Renal cortical epithelial cell (primary cell): ENCODE measurements at places on chromosomes 5 and 9.

GRCh38 chr5:87020099-87020934 is 247.4 kb upstream of the RASA1 start:
- peak; percentile 30 for DNase-seq

DNA sequence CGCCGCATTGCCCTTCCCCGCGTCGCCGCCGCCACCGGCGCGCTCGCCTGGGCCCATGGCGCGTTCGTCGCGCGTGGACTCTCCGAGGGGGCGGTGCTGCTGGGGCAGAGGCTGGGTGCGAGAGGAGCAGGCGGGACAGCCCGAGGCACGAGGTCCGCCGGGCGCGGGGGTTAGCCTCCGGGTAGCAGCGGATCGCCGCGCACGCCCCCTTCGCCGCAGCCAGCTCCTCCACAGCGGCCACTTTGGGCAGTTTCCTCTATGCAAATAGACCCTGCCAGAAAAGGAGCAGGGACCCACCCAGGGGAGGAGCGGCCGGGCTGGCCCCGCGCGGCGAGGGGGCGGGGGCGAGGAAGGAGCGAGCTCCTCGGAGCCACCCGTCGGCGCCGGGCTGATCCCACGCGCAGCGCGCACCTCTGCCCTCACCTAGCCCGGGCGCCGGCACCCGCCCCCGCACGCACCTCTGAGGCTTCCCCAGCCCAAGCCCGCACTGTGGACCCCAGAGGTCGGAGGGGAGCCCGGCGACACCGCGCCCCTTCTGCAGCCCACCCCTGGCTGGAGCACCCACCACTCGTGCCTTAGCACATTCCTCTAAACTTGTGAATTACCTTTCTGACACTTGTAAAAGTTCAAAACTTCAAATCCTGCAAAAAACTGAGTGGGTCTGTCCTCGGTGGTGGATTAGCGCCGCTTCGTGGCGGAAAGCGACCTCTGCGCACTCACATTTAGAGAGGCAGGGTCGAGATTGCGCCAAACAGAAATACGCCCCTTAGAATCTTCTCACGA is at the start of gene COL23A1:
Gene COL23A1, minus strand, starts transcription at position 253 of the 783 bp plus-strand sequence.
- DNase-seq: peak; percentile 33

- DNase-seq: peak; percentile 69
Measured at GRCh38 chr5:67305913-67306710, 109.5 kb upstream of the CD180 start.

GRCh38 chr5:142906863-142907671 is 136.9 kb downstream of the ARHGAP26 start:
- no peak for DNase-seq

- no peak for DNase-seq
Measured at GRCh38 chr9:128259156-128259555, 16.7 kb downstream of the GOLGA2 start.

GRCh38 chr5:149228618-149229297 is 42.9 kb upstream of the AFAP1L1 start:
- DNase-seq: peak; percentile 74

- DNase-seq: peak; percentile 95
Measured at GRCh38 chr5:34959323-34959722, 30.0 kb downstream of the DNAJC21 start.

DNA sequence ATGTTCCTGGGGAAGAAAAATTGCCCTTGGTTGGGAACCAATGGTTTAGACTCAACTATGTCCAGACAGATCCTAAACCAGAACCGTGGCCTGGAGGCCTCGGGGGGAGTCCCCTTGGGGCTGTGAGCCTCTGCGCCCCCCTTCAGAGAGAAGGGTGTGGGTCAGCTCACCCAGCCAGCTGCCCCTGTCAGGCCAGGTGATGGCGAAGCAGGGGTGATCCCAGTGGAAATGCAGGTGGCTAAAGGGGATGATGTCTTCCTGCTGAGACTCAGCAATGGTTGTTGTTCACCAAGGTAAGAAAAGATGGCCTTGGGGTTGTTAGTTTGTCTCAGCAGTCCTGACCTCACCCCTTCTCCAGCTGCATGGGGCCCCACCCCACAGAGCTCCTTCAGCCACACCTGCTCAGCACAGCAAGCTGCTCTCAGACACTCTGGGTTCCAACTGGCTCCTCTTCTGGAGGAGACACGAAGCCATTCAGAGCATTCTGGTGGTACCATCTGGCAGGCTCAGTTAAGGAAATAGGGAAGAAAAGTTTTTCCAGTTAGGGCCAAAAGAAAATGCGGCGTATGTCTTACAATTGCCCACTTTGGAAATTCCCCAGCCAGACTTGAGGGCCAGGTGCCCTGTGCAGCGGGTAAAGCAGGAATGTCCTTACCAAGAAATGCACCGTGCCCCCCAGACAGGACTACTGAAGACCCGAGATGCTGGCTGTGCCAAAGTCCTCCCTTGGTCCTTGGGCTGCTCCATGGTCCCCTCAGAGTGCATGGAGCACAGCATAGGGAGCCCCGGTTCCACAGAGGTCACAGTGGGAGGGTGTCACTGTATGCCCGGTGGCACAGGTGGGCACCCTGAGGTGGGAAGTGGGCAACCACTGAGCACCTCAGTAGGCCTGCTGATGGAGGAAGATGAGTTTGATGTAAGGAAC is 90.2 kb downstream of the NSUN2 start:
- no peak for DNase-seq

DNA sequence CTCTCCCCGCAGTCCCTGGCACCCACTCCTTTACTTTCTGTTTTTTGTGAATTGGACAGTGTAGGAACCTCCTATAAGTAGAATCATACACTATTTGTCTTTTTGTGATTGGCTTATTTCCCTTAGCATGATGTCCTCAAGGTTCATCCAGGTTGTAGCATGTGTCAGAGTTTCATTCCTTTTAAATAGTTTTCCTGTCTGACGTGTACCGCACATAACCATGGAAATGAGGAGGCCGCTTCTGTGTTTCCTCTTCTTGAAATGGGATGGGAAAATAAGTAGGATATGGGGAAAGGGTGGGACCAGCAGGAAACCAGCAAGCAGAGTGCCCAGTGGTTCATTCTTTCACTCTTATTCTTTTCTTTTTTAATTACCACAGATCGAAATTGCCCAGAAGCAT is 72.6 kb upstream of the ENTREP1 start:
- DNase-seq: no peak

DNA sequence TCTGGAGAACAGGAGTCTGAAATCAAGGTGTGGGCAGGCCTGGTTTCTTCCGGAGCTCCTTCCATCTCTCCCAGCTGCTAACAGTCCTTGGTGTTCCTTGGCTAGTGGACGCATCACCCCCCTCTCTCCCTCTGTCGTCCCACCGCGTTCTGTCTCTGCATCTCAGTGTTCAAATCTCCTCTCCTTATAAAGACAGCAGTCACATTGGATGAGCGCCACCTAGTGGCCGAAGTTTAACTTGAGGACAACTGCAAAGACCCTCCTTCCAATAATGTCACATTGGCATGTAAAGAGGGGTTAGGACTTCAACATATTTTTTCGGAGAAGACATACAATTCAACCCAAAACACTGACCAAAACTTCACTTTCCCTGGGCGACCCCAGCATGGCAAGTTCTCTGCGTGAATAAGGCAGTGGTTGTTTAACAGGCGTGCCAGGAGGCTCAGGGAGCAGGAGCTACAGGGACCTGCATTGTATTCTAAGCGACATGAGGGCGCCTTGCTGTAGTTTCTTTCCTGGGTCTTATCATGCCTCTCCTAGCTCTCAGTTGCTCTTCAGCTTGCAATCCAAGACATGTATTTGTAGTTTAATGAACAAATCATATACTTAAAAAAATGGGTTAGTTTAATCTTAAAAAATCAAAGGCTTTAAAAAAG is 27.9 kb upstream of the BASP1 start:
- peak; percentile 65 for DNase-seq

DNA sequence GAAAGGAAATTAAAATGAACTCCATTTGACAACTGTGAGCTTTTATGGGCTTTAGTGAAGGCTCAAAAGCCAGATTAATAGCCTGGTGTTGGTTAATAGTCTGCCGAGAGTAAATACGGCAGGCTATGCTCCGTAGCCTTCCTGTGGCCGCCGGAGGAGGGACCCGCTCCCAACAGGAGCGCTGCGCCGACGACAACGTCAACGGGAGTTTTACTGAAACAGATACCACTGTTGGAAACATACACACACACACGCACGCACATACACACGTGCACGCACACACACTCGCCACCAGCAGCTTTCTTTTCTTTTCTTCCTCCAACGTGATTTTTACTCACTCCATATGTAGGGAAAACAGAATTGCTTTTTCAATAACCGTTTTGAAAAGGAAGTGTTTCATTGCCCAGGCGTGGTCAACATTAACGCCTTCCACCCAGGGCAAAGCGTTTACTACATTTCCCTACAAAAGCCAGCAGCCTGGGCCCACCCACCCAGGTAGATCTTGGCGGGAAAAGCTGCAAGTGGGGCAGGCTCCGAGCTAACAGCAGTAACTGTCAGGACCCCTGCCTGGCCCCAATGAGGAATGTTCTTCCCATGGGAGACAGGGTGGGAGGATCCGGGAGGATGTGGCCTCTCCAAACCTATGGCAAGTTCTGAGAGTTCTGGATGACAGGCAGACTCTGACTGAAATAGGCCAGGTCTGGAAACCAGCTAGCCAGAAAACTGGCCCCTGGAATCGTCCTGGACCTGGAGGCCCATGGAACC is 72.3 kb downstream of the PAX5 start:
- DNase-seq: peak; percentile 4

DNA sequence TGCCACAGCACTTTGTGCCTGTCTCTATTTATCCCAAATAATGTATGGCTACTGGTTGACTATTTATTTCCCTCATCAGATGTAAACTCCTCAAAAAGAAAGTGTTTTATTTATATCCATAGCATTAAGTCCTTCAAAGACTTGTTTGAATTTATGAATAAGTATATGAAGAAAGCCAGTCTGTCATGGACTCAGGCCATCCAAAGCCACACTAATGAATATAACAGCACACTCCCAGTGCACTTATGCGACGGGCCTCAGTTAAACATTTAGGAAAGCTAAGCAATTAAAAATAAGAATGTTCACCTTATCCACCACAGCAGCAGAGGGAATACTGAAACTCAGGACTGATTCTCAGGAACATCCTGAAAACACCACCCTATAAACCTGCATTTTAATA is 77.5 kb downstream of the DENND1A start:
- no peak for DNase-seq

DNA sequence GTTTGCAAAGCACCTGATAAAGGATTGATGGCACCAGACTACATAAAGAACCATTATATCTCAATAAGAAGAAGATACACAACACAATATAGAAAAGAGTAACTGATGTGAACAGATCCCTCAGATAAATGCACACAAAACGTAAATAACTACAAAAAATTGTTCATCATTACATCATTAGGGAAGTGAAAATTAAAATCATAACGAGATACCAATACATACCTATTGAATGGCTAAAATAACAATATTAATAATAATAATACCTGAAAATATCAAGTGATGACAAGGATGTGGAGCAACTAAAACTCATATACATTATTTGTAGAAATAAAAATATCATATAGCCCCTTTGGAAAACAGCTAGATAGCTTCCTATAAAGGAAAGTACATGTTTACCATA is 469.5 kb downstream of the DMRTA1 start:
- no peak for DNase-seq

GRCh38 chr5:6361101-6361500 is 17.2 kb downstream of the MED10 start:
- DNase-seq: no peak

DNA sequence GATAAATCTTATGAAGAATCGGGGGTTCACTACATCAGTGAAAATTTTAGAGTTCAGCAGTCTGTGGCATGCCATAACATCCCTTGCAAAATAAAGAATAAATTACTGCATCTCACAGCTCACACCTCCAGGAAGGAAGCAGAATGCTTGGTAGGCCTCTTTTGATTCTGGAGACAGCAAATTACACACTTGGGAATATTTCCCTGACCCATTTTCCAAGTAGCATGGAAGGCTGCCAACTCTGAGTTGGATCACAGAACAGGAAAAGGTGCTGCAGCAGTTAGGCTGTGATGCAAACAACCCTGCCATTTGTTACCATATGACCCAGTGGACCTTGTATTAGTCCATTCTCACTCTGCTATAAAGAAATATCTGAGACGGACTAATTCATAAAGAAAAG is 293.5 kb downstream of the ASTN2 start:
- DNase-seq: no peak

GRCh38 chr5:54558362-54558761 is 40.8 kb downstream of the SNX18 start:
- DNase-seq: no peak

DNA sequence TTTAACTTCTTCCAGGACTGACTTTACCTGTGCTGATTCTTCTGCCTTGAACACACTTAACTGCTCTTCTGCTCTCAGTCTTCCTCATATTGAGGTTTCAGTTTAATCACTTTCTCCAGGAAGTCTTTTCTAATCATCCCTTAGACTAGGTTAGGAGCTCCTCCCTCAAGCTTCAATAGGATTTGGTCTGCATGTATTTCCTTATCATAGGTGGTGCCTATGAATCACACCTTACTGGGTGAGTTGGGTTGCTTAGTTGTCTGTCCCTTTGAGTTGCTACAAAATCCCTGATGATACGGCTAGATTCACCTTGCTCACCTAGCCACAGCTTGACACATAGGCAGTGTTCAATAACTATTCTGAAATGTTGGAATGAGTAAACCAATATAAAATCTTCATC is 164.4 kb downstream of the DNAH5 start:
- DNase-seq: no peak

- peak; percentile 59 for DNase-seq
Measured at GRCh38 chr5:80054682-80055081, 19.5 kb downstream of the THBS4 start.

GRCh38 chr5:9540791-9541190 is 5.1 kb downstream of the SEMA5A start:
- no peak for DNase-seq

- DNase-seq: no peak
Measured at GRCh38 chr5:67475489-67475888, 278.9 kb upstream of the CD180 start.

DNA sequence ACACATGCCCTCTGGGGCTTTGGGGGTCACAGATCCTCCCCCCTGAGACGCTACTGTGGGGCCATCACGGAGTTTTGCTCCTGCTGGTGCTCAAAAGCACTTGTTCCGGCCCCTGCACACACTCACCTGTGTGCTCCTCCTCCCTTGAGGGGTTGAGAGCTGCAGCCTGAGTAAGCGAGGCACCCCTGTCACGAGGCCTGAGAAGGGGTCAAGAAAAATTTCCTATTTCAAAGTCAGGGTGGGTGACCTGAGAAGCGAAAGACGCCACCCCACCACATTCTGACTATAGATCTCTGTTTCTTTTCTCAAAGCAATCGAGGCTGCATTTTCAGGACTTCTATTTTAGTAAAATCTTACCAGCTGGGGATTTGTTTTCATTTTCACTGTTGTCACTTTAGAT is 138.5 kb downstream of the DCP2 start:
- no peak for DNase-seq

- no peak for DNase-seq
Measured at GRCh38 chr5:34576891-34577666, 79.0 kb upstream of the RAI14 start.

- peak; percentile 31 for DNase-seq
Measured at GRCh38 chr9:123329329-123329955, 26.6 kb upstream of the CRB2 start.

- DNase-seq: no peak
Measured at GRCh38 chr5:35753500-35753899, 103.2 kb upstream of the IL7R start.
